ENCODE measurements at places on chromosomes 1 and 21. TPM values are rescaled to one million over a fixed set of nuclear protein-coding genes. Genes with fewer than 3 reads are reported as not detected.

DNAH14 gene
- 16.2 TPM for total RNA-seq

LCE2C gene
- not detected for total RNA-seq

DISP3 gene
- 0.28 TPM for total RNA-seq

ABCG1 gene
- total RNA-seq = 2.0 TPM

LIN28A gene
- total RNA-seq = not detected

AUNIP gene
- total RNA-seq = 6.2 TPM

LMX1A gene
- not detected for total RNA-seq

SH2D1B gene
- total RNA-seq = 0.15 TPM

HYI gene
- total RNA-seq = 16.9 TPM

C1orf50 gene
- total RNA-seq = 3.2 TPM

HFM1 gene
- not detected for total RNA-seq

PGBD5 gene
- 0.82 TPM for total RNA-seq

RC3H1 gene
- 5.2 TPM for total RNA-seq

MTARC1 gene
- total RNA-seq = 9.5 TPM

MAP10 gene
- 0.75 TPM for total RNA-seq

NCAM2 gene
- not detected for total RNA-seq

RPE65 gene
- total RNA-seq = not detected

TFF3 gene
- not detected for total RNA-seq

S100A3 gene
- total RNA-seq = 106 TPM
